ENCODE measurements at places on chromosomes 11 and 22.
A peak's percentile ranks its signal among the peaks of the same experiment; 100 is the strongest.

DNA sequence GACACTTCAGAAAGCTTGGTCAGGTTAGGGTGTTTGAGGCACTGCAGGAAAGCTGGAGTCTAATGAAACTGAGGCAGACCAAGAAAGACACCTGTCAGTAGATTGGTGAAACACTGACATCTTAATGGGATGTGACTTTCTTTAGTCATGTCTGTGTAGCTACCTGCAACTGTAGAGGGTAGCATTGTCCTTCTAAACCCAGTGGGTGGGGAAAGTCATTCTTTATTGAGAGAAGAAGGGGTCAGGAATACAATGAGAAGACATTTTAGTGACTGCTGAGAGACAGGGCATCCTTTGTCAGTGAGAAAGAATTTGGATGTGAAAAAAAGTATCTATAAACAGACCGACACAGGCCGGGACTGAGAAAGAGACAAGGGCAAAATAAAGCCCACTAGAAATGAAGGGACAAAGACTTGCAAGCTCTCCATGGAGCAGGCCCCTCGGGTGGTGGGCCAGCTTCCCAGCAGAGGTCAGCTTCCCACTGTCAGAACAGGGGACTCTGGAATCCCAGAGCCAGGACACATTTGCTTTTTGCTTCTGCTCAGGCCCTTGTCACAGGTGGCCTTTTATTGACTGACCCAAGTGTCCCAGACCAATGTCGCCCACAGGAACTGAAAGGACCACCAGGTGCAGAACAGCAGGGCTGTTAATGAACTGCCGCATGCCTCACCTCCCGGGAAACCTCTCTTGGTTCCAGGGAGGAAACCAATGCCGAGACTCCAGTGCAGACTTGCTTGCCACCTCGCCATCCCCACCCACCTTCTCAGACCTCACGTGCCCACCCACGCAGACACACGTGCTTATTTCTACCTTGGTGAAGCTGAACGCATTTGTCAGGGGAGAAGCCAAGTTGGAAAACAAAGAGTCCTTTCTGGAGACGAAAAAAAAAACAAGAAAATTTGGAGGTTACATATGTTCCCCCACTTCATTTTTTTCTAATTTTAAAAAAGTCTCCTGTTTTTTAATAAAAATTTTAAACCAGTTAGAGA, 212.8 kb downstream of the TENM4 start:
- no peak for DNase-seq

DNA sequence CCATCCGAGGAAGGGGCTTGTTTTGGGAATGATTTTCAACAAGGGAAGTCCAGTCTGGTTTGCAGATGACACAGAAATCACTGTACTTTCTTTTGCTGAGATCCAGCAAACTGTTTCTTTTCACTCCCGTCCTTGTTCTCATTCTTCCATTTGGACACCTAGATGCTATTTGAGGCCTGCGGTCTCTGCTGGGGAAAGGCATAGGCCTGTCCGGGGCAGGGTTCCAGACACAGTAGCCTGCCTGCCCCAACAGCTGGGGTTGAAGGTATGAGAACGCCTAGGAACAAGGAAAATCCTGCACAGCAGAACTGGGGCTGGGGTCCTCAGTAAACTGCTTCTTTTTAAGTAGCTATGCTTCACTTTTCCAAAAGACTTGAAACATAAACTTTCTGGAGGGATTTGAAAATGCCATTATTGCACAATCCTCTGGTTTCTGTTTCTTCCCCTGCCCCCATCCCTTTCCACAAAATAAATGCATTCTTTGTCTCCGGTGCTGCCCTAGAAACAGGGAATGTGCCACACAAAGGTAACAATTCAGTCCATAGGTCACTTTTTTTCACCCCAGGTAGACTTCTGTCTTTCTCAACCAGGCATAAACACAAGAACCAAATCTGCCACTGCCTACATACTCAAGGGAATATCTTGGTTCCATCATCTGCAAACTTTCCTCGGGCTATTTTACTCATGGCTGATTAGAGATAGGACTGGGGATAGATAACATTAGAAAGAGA, 174.8 kb upstream of the MTMR2 start:
- no peak for DNase-seq

- DNase-seq, result no peak
These were observed 538.4 kb downstream of the FAM181B start for GRCh38 chr11:82195283-82195682.

DNA sequence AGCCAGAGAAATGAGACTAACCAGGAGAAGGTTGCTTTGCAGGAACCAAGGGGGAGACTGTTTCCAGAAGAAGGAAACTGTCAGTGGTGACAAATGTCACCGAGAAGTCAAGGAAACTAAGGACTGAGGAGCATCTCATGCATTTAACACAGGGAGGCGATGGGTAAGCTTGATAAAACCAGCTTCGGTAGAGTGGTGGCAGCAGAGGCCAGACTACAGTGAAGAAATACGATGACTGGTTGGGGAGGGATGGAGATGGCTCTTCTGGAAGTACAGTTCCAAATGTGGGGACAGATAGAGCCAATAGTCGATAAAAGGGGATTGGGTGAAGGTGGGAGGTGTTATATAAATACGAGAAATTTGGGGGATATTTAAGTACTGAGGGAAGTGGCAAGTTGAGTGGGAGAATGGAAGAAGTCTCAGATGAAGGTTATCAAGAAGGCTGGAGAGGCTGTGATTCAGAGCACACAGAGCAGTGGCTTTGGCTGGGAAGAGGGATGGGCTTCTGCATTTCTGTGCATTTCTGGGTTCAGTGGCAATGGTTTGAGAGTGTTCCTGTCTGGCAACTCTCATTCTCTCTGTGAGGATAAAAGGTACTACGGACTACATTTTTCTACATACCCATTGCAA, 29.2 kb downstream of the SC5D start:
- DNase-seq, result peak; percentile 9

DNA sequence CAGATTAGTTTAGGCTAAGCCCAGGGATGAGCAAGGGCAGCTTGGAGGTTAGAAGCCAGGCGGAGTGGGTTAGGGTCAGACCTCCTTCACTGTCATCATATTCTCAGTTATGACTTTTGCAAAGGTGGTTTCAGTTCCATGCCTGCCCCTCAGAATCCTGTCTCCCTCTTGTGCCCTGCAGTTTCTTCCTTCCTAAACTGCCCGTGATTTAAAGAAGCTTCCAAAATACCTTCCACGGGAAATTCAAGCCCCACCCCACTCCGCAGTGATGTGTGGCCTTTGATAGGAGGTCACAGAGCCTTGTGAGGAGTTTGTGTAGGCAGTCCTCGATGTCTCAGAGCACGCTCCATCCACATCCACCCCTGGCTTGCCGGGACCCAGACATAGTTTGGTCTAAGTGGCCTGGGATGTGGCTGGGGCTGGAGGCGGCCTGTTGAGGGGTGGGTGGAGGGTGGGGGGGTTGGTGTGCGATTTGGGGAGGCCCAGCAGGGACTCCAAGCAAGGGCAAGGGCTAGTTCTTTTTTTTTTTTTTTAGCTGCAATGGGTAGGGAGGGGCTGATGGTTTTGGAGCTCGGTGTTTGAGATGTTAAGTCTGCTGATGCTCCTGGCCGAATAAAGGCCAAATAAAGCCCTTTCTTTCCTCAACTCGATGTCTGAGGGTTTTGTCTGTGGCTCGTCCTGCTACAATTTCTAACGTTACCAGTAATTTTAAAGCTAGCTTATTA, 1.6 kb upstream of the IFITM1 start:
- no peak for DNase-seq

- DNase-seq, result no peak
These were observed 2.2 kb downstream of the PEX16 start for GRCh38 chr11:45915446-45915845.

GRCh38 chr11:69539416-69540117, 58.1 kb downstream of the LINC01488 start:
- DNase-seq, result no peak

GRCh38 chr11:8301622-8302021, 37.9 kb upstream of the LMO1 start:
- DNase-seq, result no peak

- no peak for DNase-seq
These were observed 168.0 kb upstream of the BDNF start for GRCh38 chr11:27868226-27868625.

DNA sequence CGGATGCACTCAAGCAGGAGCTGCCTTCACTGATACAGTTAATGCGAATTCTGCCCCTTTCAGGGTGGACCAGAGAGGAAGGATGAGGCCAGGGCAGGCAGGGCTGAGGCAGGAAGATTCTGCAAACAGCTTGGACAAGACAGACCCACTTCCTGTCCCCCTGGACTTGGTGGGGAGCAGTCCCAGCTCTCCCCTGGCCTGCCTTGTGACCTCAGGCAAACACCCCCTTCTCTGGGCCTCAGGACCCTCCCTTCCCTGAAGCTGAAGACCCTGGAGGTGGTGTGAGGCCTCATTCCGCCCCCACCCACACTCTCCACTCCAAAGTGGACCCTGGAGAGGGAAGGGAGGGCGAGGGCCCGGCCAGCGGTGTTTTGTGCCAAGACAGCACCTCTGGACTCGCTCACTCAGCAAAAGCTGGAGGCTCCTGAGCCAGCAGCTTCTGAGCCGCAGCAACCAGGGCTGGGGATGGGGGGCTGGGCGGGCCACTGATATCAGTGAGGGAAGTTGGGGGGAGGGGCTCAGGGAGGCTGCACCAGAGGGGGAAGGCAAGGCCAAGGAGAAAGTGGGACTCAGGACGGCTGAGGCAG, 8.5 kb downstream of the RAB3IL1 start:
- DNase-seq, result no peak

DNA sequence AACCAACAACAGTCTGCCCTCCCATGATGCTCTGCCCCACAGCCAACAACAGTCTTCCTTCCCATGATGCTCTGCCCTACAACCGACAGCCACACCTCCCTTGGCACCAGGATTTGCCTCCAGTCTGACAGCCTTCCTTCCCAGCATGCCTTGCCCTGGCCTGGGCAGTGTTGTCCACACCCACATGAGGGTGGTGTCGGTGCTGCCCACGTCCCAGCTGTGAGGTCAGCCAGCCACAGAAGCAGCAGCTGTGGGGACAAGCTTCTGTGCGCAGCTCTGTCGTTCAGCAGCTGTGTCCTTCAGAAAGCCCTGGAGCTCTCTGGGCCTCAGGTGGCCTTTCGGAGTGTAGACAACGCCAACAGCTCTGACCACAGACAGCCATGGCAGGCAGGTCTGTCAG, 1378.9 kb downstream of the BRD1 start:
- DNase-seq, result no peak

DNA sequence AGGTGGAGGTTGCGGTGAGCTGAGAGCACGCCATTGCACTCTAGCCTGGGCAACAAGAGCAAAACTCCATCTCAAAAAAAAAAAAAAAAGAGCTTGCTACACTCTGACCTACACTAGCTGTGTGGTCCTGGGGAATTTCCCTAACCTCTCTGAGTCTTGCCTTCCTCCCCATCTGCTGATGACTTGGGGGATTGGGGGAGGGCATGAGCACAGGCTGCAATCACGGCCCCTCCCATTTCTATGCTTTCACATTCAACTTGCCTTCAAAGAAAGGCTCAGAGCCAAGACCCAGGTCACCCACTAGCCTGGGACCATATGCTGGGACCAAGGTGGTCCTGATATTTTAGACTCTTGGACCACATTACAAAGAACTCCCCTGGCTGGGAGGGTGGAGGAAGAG, 39.8 kb upstream of the TEF start:
- DNase-seq, result no peak

- no peak for DNase-seq
These were observed 92.0 kb downstream of the CEP164 start for GRCh38 chr11:117419482-117420142.

GRCh38 chr11:2898366-2899079, 12.9 kb upstream of the CDKN1C start:
- DNase-seq, result no peak

DNA sequence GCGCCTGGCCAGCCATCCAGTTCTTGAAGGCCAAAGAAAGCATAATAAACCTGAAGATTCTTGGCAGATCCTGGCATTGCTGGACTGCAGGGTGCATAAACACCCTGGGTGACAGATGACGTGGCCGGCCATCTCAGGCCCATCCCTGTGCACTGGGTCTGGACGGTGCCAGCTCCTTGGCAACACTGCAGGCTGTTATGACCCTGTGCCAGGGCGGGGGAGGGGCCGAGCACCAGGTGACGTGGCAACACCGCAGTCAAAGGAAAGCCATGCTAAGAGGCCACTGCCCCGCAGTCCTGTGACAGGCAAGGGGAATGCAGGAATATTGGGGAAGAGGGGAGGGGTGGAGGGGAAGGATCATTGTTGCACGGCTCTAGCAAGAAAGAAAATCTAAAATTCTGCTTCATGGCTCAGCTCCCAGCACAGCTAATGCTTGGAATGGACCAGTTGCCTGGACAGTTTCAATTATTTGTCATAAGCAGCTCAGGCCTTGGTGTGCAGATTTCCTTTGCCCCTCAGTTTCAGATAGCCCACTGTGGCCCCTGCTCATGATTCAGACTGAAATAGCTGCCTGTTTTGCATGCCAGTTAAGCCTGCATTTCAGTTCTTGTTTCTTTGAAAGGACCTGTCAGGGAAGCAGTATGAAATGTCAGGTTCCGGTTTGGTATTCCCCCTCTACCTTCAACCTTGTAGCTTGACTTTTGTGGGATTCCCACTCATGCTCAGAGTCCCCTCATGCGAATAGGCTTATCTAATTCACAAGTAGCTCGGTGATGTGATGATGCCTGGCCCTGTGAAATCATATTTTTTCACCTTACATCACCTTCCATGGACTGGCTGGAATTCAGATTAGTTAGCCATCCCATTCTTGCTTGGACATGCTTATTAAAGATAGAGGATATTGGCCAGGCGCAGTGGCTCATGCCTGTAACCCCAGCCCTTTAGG, 29.7 kb upstream of the DDX6 start:
- DNase-seq, result peak; percentile 86

GRCh38 chr22:18093661-18094060, 15.9 kb downstream of the PEX26 start:
- DNase-seq, result no peak

- DNase-seq, result peak; percentile 74
These were observed at the start of gene MAPK11 for GRCh38 chr22:50269970-50270665. Gene MAPK11 (minus strand): TSS chr22:50270380. CDS start chr22:50270292, 88 bp downstream.

DNA sequence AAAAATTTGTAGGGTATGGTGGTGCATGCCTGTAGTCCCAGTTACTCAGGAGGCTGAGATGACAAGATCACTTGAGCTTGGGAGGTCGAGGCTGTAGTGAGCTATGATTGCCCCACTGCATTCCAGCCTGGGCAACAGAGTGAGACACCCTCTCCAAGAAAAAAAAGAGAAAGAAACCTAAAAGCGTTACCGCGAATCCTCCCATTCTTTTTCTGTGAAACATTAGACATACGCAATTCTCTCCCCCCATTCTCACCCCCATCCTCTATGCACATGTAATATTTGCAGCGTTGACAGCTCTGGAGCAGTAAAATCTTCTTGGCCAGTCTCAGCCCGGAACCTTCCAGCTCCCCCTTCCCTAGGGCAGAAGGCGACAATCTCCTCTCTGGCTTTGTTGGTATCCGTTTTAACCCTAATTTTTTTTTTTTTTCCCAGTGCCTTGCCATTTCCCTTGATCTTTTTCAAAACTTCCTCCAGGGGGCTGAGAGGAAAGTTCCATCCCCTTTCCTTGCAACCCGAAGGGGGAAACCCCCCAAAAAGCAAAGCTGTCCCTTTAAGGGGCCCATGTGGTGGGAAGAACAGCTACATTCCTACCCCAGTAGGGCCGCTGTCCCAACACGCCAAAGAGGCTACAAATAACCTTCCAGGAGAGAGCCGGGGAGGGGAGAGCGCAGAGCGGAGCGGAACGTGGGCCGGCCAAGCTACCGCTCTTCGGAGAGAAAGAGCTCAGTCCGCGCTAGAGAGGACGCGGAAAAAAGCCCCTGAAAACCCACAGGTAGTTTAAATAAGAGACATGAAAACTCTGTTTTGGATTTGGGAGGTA, 1.9 kb downstream of the LRP4 start:
- no peak for DNase-seq

Data from GM06990 (cell line).